GDM1 (cell line): ENCODE measurements at places on chromosomes 13 and 19.

DNA sequence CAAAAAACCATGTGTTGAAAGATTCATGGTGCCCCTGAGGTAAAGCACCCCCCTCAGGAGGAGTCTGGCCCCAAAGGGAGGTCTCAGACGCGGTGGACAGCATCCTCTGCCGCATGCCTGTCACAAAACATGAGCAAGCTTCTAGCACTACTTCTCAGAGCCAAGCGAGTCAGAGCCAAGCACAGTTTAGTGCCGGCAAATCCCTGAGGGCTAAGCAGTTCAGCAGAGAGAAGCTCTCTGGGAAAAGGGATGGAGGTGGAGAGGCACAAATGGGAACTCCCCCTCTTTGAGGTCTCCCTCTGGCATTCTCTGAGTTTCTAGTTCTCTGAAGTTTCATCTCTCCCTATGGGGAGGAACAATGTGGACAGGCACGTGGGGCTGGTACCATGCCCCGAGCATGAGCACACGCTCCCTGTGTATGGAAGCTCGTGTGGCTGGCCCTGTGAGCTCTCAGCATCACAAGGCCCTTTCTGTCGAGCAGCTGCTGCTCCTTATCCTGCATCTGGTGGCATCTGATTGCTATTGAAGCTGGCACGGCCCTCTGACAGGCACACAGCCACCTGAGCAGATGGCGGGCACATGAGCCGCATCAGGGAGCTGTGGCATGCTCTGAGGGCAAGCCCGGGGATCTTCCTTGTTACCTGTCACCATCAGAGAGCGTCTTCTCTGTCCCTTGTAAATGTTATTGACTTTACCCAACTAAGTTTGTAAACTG lies 325.1 kb downstream of the SLC7A1 start:
- no peak for DNase-seq

DNA sequence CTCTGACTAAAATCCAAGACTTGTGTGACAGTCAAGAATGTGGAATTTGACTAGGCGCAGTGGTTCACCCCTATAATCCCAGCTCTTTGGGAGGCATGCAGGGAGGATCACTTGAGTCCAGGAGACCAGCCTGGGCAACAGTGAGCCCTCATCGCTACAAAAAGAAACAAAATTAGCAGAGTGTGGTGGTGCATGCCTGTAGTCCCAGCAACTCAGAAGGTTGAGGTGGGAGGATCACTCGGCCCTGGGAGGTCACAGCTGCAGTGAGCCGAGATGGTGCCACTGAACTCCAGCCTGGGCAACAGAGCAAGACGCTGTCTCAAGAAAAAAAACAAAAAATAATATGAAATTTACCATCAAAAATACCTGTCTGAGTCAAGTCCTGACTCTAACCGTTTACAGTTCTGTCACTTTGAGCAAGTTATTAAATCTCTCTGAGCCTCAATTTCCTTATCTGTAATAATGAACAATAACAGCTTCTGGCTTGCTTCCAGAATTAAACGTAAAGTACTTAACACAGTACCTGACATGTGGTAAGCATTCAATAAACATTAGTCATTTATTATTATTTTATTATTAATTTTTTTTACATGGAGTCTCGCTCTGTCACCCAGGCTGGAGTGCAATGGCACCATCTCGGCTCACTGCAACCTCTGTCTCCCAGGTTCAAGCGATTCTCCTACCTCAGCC lies 204.6 kb upstream of the TSC22D1 start:
- no peak for DNase-seq

DNA sequence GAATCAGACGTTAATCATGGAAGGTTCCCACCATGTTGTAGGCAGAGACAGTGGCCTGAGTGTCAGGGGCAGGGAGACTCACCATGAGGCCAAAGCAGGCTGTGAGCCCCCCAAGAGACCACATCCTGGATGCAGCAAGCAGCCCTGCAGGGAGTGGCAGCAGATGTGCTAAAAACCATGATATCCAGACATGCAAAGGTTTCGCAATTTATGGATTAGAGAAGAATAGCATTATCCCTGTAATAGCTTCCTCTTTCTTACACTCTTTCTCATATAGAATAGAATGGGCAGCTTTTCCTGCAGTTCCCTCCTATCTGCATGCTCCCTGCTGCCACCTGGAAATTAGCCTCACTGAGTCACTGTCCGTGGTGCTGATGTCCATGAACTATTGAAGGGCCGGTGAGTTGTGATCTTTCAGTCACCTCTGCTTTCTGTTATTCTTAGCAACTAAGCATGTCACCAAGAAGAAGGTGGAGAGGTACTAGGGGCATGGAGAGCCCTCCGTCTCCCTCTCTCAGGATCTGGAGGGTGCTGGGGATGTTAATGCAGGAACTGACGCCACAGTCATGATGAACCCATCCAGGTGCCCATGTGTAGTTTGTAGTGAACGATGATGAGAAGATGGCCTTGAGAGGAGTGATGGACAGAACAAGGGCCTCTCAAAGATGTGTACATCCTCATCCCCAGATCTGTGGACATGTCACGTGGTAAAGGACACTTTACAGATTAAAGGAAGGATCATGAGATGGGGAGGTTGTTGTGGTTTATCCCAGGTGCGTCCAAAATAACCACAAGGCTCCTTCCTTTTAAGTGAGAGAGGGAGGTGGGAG lies 9.9 kb downstream of the CEACAM4 start:
- DNase-seq, result no peak

DNA sequence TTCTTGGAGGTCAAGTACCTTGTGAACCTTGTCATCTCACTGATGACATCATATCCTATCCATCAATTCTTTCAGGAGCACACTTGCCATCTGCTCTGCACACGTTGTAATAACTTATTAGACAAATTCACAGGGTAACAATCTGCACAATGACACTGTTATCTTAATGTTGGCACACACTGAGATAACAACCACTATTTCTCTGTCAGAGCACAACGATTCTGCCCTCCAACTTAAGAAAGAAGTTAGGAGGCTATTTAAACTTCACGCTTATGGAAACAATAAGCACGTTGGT lies 351.3 kb downstream of the DACH1 start:
- no peak for DNase-seq
